Calu3 (cell line): ENCODE measurements at places on chromosomes 7 and 10.

DNA sequence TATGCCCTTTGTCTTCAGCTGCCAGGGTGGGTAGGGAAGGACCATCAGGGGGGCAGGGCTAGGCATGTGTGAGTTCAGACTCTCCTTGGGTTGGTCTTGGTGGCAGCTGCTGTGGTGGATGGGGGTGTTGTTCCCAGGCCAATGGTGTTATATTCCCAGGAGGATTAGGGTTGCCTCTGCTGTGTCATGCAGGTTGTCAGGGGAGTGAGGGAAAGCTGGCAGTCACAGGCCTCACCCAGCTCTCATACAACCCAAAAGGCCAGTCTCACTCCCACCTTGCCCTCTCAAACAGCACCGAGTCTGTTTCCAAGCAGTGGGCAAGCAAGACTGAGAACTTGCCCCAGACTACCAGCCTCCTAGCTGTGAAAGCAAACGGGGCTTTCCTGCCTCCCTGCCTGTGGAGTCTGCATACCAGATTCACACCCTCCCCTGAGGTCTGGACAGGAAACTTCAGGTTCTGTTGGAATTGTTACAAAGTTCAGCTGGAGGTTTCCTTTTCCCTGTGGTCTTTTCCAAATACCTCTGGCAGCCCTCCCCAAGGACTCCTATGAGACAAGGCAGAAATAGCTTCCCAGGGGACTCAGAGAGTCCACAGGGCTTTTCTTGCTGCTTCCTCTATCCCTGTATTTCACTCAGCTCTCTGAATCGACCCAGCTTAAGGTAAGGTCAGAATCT lies 1.4 kb downstream of the HYAL4 start:
- peak; percentile 47 for DNase-seq

- DNase-seq, result no peak
These were observed 55.8 kb downstream of the INPP5A start for GRCh38 chr10:132593389-132593788.

DNA sequence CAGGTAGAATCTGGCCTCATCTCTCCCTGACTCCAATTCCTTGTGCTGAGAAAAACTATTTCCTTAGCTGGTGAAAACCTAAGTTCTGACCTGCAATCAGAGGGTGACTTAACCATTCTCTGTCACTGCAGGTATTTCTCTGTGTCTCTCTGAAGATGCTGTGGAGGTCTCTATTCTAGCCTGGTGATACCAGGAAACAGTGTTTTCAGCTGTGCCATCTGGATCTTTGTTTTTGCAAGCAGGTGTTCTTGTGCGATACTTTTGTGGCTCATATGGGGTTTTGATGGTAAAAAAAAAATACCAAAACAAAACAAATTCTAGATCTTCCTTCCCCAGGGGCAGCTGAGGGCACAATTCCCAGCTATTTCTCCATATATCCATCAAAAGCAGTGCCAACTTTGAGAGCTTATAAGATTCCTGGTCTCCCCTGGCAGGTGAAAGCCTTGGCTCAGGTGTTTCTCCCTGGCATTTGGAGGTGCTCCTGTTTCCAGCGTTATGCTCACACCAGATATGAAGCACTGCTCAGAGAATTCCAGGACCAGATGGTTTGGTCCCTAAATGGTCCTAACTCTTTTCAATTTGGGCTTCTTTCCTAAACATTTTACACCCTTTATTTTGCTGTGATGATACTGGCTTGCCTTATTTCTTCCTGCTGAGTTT lies 9.9 kb upstream of the NPVF start:
- no peak for DNase-seq

GRCh38 chr10:71720288-71720687 lies 710 bp upstream of the C10orf105 start:
- DNase-seq, result no peak

DNA sequence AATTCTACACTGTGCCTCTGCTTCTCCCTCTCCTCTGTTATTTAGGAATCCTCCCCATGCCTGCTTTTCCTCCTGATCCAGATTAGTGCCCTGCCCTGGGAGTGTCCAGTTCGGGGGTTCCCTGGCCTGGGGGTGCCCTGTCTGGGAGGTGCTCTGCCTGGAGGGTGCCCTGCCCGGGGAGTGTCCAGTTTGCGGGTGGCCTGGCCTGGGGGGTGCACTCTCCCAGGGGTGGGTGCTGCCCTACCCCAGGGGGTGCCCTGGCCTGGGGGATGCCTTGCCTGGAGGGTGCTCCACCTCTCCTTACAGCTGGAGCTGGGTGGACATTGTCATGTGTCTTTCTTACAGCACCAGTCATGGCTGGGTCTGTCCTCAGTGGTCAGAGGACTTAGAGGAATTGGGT lies 20.2 kb downstream of the RAMP3 start:
- no peak for DNase-seq

- peak; percentile 65 for DNase-seq
These were observed 19.7 kb downstream of the DNAJC12 start for GRCh38 chr10:67818323-67818722.

GRCh38 chr7:151122276-151122675 lies 36.0 kb downstream of the AGAP3 start:
- DNase-seq, result no peak

DNA sequence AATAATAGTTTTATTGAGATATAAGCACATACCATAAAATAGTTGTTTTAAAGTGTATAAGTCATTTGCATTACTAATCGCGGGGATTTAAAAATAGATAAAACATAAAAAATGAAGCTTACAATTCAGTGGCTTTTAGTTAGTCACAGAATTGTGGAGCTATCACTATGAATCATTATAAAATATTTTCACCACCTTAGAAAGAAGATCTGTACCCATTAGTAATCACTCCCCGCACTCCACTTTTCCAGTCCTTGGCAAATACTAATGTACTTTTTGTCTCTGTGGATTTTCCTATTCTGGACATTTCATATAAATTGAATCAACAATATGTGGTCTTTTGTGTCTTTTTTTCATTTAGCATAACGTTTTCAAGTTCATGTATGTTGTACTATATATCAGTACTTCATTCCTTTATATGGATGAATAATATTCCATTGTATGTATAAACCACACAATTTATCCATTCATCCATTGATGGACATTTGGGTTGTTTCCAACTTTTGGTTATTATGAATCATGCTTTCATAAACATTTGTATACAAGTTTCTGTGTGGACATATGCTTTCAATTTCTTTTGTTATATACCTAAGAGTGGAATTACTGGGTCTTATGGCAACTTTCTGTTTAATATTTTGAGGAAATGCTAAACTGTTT lies 162.5 kb downstream of the MAGI2 start:
- no peak for DNase-seq

DNA sequence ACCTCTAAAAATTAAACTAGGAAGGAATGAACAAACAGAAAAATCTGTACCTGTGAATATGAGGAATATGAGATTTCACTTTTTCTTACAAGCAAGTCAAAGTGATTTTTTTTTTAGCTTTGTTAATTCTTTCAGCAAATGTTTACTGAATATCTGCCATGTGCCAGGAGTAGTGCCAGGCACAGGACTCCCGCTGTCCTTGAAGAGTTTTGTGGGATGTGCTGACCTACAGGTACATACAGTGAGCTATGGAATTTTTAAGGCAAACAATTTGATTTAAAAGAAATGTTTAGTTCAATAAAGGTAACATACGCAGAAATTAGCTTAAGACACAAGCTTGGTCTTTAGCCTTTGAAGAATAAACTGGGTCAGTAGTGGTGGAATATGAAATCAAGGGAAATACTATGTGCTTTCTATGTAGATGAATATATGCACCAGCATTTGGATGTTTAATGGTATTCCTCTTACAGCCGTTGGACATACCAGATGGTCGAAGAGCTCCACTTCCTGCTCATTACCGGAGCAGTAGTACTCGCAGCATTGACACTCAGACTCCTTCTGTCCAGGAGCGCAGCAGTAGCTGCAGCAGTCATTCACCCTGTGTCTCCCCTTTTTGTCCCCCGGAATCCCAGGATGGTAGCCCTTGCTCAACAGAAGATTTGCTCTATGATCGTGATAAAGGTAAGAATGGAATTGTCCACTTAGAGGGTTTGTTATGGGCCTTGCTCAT lies 102.0 kb downstream of the GLCCI1 start:
- no peak for DNase-seq
